ENCODE measurements at places on chromosomes 7 and 10. TPM values are rescaled to one million over a fixed set of nuclear protein-coding genes. Genes with fewer than 3 reads are reported as not detected.

Gene SMARCD3
- total RNA-seq = 4.5 TPM

Gene AKR1C8
- not detected for total RNA-seq

GRCh38 chr10:62015994-62016393 lies 114.5 kb downstream of the ARID5B start:
- DNase-seq = no peak

DNA sequence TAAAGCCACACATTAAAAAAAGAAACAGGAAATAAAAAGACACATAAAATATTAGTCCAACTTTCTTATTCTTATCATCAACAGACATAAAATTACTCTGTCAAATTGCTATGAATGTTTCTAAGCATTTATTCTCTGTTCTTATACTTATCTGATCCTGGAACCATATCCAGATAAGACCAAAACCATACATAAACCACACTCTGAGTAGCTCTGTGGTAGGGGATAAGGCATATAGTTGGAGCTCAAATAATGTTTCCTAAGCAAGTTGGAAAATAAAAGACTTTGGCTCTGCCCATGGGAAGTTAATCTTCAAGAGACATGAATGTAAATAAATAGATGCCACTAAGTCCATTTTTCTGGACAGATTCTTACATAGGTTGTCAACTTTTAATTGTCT lies 103.1 kb upstream of the PLXDC2 start:
- no peak for DNase-seq

DNA sequence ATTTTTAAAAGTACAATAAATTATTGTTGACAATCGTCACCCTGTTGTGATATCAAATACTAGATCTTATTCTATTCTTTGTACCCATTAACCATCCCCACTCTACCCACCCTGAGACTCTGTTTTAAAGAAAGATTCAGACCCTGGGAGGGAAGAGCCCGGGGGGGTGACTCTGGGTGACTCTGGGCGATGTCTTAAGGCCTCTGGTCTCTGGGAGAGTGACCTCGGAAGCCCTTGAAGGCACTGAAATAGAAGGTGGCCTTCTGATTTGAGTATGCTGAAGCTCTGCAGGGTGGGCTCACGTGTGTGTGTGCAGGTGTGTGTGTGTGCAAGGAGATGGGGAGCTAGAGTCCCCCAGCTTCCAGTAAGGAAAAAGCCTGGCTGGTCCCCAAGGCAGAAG lies 9.7 kb downstream of the ADAP1 start:
- no peak for DNase-seq

Gene ZNF736
- 24.0 TPM for total RNA-seq

- DNase-seq = no peak
Observed at GRCh38 chr10:99945263-99945662, 64.5 kb downstream of the DNMBP start.

GRCh38 chr7:151736403-151736909 lies 140.5 kb downstream of the PRKAG2 start:
- DNase-seq = no peak

Gene LGI1
- not detected for total RNA-seq

DNA sequence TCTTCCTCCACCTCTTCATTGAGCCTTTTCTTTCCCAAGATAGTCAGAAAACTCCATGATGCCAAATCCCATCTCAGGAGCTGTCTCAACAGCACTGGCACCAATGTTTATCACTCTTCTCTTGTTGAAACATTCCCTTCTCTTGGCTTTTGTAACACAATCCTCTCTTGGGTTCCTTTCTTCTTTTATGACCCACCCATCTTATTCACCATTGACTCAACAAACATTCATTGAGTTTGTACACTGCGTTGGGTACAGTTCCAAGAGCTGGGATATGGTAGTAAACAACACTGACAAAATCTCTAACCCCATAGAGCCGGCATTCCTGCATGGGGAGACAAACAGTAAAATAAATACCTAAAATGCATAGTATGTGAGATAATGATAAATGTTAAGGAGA lies 577.5 kb downstream of the INHBA start:
- DNase-seq = no peak

DNA sequence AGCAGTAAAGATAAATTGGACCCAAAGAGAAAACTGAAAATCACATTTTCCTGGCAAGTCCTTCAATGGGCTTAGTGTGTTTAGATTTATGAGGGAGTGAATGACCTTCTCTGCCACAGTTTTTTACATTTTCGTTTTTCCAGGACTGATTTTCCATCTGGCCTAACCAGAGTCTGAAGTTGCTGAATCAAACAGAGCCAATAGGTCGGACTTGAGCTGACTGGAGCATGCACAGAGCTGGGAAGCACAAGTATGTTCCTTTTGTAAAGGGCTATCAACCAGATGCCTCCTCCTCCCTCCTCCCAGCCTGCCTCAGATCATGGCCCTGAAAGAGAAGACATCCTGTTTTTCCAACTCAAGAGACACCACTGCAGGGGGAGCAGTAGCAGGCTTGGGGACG lies 126.0 kb upstream of the ANKRD1 start:
- no peak for DNase-seq

Gene ZNF32
- 17.9 TPM for total RNA-seq

All from activated naive CD4-positive, alpha-beta T cell treated with anti-CD3 and anti-CD28 coated beads for 36 hours (primary cell).